Stimulated activated CD4-positive, alpha-beta T cell treated with anti-CD3 and anti-CD28 coated beads, Interleukin-2, amount 100 ng/mL, for 4 hours (primary cell): ENCODE measurements at places on chromosomes 6 and 20.

DNA sequence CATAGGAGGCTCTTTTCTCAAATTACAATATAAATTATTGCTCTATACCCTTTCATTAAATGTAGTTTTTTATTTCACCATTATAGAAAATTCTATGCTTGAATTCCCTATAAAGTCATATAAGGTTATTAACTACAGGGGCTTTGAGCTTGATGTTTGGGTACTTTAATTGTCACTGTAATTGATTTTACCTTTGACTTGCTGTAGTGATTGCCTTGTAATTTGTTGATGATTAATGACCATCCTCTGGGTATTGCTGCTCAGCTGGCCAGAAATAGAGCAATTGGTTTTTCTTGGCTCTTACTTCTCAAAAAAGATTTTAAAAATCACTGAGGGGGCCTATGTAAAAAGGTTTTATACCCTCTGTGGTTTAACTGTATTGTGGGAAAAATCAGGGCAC is 1186.0 kb downstream of the KHDRBS2 start:
- no peak for DNase-seq

- DNase-seq, result no peak
Observed at GRCh38 chr20:57268399-57269076, 2.1 kb upstream of the BMP7 start.

GRCh38 chr6:157242791-157243190 is 80.5 kb downstream of the TMEM242 start:
- DNase-seq, result no peak

- DNase-seq, result peak; percentile 28
Observed at GRCh38 chr6:32941214-32941768, 463 bp upstream of the HLA-DMB start.

GRCh38 chr6:75843396-75843795 is 94.4 kb downstream of the MYO6 start:
- DNase-seq, result no peak
